Aorta (tissue), 5 donors: ENCODE measurements at places on chromosomes 11 and 22. TPM values are rescaled to one million over a fixed set of nuclear protein-coding genes. Genes with fewer than 3 reads are reported as not detected.

ISX gene
- polyA plus RNA-seq: 0.13 TPM

ART1 gene
- not detected for polyA plus RNA-seq

OR8D1 gene
- not detected for polyA plus RNA-seq

TREH gene
- polyA plus RNA-seq: 2.5 TPM

FXYD2 gene
- polyA plus RNA-seq: 1.5 TPM

RIC3 gene
- 2.9 TPM for polyA plus RNA-seq

C11orf86 gene
- polyA plus RNA-seq: 0.10 TPM

TMA7B gene
- polyA plus RNA-seq: not detected

DNA sequence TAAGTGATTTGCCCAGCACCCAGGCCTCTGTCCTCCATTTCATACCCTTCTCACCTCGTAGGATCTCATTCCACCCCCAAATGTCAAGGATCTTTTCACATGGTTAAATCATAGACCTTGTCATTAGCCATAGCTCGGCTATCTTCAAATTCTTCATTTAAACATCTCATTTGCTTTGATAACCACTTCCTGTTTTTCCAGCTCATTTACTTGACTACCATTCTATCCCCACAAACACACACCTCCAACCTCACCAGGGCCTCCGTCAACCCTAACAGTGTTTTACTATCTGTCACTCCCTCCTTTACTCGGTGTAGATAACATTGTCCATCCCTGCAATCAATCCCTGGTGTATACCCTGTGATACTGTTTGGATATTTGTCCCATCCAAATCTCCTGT, 36.8 kb upstream of the LARGE1 start:
- no peak for DNase-seq

- no peak for DNase-seq
These were observed 9.7 kb downstream of the DEUP1 start for GRCh38 chr11:93340223-93340622.

DNA sequence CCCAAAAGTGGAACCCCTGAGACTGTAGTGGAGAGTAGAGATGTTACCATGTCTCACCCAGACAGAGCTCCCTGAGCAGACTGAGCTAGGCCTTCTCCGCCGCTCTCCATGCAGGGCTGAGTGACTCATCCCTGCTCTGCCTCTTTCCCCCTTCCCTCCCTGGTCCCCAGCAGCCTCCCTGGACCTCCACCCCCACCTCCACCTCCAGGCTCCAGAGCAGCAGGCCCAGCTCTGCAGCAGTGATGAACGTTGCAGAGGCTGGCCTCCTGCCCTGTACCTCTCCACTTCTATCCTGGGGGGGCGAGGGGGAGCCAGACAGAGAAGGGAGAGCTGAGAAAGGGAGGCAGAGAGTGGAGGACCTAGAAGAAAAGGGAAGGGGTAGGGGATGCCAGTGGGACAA, 19.3 kb upstream of the ARAP1 start:
- no peak for DNase-seq

- DNase-seq: no peak
These were observed 8.4 kb upstream of the CTSC start for GRCh38 chr11:88345949-88346348.

- no peak for DNase-seq
These were observed 11.0 kb upstream of the PLAAT2 start for GRCh38 chr11:63573881-63574855.

- DNase-seq: no peak
These were observed 190.2 kb downstream of the DSCAML1 start for GRCh38 chr11:117606790-117607189.

GRCh38 chr11:30006876-30007275, 10.0 kb downstream of the KCNA4 start:
- DNase-seq: no peak

- DNase-seq: peak; percentile 41
These were observed 93.6 kb downstream of the FEZ1 start for GRCh38 chr11:125402435-125402834.

- DNase-seq: peak; percentile 82
These were observed 6.2 kb upstream of the IGSF22 start for GRCh38 chr11:18731949-18732821.

DNA sequence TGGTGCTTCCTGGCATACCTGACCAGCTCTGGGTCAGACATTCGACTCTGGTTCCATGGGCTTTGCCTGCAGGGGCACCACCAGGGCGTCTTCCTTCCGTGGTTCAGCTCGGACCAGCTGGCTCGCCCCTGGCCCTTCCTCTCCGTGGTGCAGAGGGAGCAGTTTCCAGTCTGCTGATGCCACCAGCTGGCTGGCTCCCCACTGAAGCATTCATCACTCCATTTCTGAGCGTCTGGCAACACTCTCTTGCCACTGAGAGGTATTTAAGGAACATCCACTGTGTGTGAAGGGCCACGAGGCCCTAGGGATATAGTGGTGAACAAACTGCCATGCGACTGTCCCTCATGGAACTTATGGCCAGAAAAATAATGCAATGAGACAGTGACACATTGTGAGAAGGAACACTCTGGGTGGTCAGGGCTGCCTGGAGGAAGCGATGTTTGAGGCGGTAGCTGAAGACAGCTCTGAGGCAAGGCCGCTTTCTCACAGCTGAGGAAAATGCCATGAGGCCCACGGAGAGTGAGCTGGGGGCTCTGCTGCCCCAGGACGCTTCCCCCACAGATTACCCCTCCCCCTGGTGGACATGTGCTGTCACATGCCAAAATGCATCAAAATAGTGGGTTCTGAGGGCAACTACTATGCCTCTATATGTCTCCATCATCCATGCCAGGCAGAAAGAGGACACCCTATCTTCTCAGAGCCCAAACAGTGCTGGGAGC, 44.9 kb upstream of the ARFGAP3 start:
- no peak for DNase-seq

- peak; percentile 63 for DNase-seq
These were observed 49.3 kb upstream of the WNT7B start for GRCh38 chr22:46025973-46026898.

DNA sequence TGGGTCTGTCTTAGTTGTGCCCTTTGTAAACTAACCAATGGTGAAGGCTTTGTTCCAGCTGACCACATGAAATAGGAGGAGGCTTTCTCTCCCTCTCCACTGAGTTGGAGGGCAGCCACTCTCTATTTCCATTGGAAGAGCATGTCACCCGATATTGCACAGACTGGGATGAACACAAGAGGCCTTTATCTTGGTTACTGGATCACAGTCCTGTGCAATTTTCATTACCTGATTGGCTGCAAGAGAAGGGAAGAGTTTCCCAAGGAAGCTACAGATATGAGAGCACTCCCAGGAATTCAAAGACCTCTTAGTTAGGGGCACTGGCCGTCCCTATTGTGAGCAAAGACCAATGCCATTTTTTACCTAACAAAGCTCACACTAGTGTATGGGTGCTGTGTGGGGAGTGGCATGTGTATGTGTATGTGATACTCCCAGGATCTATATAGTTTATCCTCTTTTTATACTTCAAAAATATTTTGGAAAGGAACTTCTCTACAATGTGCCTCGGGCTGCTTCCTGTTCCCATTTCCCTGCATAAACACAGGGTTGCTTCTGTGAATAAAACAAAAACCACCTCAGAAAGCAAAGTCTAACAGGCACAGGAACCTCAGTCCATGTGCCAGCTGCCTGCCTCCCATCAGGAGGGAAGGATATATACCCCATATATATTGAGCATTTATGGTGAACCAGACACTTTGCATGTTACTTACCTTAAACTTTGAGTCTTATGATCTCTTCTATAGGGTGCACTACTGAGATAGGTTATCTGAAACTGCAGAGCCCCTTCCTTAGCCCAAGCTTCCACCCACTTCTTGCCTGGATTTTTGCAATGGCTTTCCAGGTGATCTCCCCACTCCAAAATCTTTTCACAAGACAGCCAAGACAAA, 126.5 kb downstream of the RASSF10 start:
- no peak for DNase-seq

- DNase-seq: no peak
These were observed 833.8 kb downstream of the TBC1D22A start for GRCh38 chr22:47596176-47596690.

DNA sequence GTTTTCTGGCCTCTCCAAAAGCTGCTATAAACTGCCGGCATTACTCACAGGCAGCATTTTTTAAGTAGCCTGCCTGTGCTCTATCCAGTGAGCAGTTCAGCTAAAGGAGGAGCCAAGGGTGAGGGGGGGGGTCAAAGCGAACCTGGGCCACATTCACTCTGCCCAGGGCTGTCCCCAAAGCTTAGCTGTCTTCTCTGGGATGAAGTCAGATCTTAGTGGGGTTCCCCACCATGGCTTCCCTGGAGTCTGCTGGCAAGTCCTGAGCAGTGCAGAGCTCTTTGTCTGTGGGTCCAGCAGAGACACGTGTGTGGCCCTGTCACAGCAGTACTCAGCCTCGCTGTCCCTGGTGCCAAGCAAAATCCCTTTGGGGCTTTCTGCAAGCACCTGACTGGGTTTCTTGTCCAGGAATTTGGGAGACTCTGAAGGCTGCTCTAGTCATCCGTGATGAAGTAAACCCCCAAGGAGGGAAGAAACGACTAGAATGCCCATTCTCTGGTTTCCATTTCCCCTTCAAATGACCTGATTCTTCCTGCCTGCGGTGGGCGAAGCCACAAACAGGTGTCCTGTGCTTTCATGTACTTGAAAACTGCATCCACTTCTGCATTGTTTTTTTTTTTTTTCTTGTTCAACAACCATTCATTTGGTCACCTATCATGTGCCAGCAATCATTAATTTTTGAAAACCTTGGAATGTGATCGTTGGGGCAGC, 2.6 kb downstream of the KCNJ5 start:
- DNase-seq: no peak

DNA sequence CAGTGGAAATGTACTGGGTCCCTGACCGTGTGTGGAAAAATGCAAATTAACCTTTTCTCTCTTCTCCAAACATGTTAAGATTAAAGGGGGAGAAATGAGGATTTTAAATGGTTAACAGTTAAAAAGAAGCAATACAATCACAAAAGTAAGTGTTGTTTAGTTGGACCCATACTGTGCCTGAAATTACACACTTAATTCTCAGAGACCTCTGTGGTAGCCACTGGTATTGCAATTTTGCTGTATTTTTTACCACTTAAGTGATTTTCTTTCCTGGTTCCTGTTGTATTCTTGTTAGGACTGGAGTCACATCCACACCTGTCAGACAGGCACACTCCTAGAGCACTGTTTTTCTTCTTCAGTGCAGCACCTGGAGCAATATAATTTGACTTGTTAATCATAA, 179.6 kb upstream of the PDGFD start:
- DNase-seq: no peak
